ENCODE measurements at places on chromosomes 2 and 18.

DNA sequence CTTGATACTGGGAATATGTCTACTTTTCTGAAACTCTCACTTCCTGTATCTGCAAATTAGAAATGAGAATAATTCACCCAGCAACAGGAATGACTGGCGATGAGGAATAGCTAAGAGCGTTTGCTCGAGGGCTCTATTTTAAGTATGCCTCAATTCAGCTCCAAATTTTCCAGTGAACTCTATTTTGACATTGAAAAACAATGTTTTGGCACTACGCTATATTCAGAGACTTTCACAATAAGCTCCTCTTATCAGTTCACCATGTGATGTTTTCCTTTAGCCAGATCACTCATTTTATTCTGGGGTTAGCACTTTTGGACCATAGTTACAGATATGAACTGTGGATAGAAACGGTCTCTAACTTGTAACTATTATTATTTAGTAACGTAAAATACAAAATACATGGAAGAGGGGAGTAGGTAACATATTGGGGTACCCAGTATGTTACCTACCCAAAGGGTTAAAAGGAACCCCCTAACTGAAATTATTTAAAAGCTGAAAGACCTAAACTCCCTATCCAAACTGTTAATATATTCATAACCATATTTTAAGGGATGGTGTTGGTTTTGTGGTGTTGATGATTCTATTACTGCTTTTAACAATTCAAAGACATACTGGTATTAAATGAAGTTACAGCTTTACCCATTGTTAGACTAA is 28.1 kb downstream of the SLC40A1 start:
- no peak for DNase-seq

DNA sequence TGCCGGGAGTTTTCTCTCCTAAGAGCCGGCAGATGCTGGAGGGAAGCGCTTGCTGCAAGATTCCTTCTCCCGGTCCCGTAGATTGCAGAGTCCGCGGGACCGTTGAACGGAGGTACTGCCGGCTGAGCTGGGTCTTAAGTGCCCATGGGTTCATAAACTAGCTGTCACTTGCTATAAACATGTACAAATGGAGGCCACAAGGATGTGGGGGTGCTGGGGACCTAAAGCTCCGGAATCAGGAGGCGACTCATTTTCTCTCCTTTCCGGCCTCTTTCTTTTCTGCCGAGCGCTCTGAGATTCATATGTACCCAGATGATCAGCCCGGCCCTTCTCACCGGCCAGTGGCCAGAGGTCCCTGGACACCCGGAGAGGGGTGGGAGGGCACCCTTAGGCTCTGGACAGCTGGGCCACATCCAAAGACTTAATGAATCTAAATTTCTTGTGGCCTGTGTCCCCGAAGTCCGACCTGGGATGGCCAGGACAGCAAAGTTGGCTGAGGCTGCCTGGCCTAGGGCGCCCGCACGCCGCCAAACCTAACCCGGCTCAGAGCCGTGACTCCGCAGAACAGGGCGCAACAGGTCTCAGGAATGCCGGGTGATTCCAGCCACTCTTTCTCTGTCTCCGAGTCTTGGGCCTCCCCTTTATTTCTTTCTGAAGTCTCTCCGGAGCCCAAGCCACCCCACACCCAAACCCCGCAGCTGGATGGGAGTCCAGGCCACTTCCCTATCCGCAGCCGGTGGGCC is 2.4 kb upstream of the PAX3 start:
- no peak for DNase-seq

- no peak for DNase-seq
Measured at GRCh38 chr18:10893196-10893595, 256.2 kb downstream of the PIEZO2 start.

- DNase-seq: no peak
Measured at GRCh38 chr2:118791483-118791882, 56.0 kb downstream of the EN1 start.

DNA sequence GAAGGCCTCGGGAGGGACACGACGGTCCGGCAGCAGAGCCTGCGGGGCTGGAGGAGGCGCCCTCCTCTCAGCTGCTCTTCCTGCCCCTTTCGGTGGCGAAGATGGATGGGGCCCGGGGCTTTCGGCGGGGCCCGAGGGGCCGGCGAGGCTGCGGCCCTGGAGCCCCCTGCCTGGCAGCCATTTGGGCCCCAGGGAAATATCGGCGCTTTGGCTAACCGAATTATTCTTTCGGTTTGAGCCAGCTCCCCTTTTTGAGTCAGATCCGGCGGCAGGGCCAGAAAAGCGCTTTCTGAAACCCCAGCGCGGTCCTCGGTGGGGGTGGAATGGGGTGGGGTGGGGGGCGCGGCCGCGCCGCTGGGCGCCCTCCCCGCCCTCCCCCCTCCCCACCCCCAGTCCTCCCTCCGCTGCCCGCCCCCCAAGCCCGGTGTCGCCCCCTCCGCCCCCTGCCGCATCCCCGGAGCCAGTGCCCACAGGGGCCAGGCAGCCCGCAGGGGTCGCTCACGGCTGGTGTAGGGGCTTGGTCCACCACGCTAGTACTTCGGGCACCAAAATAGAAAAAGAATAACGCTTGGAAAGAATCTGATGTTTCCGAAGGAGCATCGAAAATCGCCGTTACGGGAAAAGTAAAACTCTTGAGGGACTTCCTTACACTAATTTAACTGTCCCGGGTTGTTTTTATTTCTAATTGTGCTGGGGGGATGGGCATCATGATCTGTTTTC is 9.1 kb upstream of the ARID5A start:
- no peak for DNase-seq

Data from cortex of kidney (tissue), 1 donor.